ENCODE measurements at places on chromosomes 5 and 9. TPM values are rescaled to one million over a fixed set of nuclear protein-coding genes. Genes with fewer than 3 reads are reported as not detected.

SEC24A gene
- 20.6 TPM for total RNA-seq

UNC13B gene
- total RNA-seq = 20.6 TPM

DMRT1 gene
- total RNA-seq = not detected

PCDHGA2 gene
- 6.6 TPM for total RNA-seq

DOCK8 gene
- total RNA-seq = 28.4 TPM

TLX3 gene
- total RNA-seq = not detected
